ENCODE measurements at places on chromosomes 5 and 9.

GRCh38 chr9:18692962-18693361, 219.0 kb downstream of the ADAMTSL1 start:
- DNase-seq: no peak

GRCh38 chr5:14864181-14864812, 7.3 kb downstream of the ANKH start:
- no peak for DNase-seq

DNA sequence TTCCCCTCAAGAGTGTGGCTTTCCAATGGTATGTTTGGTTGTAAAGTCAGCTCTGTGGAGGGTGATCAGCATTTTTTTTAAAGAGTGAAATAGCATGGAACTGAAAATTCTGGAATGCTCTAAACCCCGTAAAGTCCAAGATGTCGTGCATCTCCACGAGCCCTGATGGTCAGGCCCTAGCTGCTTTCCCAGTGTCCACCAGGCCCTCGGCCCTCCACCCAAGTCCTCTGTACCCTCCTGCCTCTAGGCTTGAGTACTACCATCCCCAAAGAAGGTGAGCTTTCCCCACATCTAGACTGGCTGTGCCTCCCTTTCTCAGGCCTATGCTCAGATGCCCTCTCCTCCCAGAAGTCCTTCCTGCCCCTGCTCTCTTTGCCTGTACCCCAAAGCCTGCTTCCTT, 280.3 kb downstream of the GADD45G start:
- DNase-seq: no peak

- DNase-seq: no peak
These were observed 59.2 kb downstream of the WNK2 start for GRCh38 chr9:93243112-93243511.

GRCh38 chr5:148856009-148856367, 29.6 kb downstream of the ADRB2 start:
- DNase-seq: no peak

DNA sequence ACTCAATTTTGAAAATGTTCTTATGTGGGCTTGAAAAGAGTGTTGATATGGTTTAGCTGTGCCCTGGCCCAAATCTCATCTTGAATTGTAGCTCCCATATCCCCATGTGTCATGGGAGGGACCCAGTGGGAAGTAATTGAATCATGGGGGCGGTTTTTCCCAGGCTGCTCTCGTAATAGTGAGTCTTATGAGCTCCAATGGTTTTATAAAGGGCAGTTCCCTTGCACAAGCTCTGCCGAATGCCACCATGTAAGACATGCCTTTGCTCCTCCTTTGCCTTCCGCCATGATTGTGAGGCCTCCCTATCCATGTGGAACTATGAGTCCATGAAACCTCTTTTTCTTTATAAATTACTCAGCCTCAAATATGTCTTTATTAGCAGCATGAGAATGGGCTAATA, 71.0 kb downstream of the USP20 start:
- no peak for DNase-seq

DNA sequence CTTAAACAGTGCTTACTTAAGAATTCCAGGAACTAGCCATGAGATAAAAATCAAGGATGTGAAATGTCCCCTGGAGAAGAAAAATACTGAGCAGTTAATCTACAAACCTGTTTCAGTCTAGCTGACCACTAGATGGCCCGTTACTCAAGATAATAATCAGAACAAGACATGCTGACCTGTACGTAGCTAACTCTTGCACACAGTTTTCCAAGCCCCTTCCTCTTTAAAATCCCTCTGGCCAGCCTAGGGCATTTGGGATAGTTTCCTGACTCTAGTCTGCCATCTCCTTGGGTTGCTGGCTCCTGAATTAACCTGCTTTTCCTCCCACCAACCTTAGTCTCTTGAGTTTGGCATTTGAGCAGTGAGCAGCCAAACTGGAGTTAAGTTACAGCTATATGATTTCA, 59.2 kb upstream of the TRAF1 start:
- DNase-seq: no peak

- no peak for DNase-seq
These were observed 206.9 kb upstream of the PCSK5 start for GRCh38 chr9:75683591-75683990.

DNA sequence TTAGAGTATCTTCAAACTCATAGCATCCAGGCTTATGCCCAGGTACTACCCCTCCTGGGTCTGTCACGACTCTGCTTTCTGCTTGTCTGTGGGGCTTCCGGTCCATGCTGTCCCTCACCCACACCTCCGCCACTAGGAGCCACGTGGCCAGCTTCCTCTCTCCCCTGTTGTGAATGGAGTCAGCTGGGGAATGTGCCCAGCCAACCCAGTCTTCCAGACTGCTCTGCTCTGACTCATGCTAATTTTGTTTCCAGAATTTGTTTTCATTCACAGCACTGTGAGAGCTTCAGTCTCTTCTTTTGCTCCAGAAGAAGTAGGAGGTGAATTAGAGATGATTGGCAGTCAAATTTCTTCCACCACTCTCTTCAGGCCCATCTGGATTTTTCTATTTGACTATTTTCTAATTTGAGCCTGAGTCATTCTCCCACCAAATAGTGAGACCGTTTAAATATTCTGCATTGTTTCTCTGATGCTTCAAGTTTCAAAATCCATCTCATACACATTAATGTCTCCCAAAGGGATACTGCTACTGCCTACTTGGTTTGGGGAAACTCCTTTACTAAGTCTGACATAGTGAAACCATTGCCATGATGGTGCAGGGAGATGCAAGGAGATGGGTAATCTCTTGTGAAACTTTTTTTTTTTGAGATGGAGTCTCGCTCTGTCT, 424.1 kb upstream of the KIF2A start:
- no peak for DNase-seq
